Activated CD4-positive, alpha-beta T cell treated with anti-CD3 and anti-CD28 coated beads for 24 hours (primary cell): ENCODE measurements at places on chromosomes 2 and 18.
A peak's percentile ranks its signal among the peaks of the same experiment; 100 is the strongest.

- DNase-seq, result no peak
Measured at GRCh38 chr2:72211777-72212485, 64.3 kb upstream of the CYP26B1 start.

DNA sequence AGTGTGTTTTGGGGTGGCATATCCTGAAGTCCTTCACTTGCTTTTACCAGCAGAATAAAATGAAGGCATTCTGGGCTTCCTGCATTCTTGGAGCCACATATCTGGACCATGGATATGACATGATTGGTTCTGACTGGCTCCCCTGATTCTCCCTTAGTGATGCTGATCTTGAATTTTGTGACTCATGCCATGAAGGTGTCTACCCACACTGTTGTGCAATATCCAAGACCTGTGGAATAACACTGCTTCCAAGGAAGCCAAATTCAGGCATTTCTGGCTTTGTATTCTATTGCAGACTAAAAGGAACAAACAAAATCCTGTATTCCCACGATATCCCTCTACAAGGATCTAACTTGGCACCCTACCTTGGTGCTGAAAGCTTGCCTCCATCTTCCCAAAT, 125.8 kb downstream of the LYPD6B start:
- DNase-seq, result no peak

GRCh38 chr2:24049485-24050021, at the start of gene FKBP1B:
TSS of gene FKBP1B (plus strand) at chr2:24049741. CDS start at chr2:24049850, 109 bp downstream.
- DNase-seq, result no peak

DNA sequence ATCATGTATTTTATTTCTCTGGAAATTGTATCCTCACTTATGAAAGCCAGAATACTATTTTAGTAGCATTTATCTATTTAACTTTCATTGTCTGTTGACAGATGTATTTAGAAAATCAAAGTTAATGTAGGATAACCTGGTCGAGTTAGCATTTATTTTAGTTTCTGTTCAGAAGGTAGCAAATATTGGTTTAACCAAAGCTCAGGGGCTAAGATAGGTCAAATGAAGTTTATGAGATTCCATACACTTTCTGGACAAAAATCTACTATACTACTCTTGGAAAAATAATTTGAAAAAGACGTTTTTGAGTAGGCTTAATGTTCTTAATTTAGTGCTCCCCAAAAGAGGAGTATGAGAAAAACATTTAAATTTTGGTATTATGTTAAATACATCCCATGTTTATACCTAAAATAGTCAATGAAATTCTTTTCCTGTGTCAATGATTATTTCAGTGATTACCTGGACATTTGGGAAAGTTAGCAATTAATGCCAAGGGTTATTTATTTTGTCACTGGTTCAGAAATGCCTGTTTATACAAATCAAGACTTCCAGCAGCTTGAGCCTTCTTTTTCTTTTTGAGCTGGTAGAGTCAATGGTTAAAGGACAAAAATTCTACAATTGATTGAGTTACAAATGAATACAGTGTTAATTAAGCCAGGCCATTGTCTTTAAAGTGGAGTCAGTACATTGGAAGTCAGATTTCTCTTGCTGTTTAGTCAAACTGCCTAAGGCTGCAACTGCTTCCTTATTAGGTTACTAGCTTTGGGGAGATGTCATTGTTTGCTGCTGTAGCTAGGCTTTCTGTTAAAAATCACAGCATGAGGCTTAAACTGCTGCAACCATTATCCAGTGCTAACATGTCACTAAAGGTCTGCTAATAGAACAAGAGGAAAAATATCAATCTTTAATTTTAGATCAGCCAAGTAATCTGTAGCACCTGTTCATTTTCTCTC, 182.3 kb downstream of the CAMKMT start:
- DNase-seq, result no peak

DNA sequence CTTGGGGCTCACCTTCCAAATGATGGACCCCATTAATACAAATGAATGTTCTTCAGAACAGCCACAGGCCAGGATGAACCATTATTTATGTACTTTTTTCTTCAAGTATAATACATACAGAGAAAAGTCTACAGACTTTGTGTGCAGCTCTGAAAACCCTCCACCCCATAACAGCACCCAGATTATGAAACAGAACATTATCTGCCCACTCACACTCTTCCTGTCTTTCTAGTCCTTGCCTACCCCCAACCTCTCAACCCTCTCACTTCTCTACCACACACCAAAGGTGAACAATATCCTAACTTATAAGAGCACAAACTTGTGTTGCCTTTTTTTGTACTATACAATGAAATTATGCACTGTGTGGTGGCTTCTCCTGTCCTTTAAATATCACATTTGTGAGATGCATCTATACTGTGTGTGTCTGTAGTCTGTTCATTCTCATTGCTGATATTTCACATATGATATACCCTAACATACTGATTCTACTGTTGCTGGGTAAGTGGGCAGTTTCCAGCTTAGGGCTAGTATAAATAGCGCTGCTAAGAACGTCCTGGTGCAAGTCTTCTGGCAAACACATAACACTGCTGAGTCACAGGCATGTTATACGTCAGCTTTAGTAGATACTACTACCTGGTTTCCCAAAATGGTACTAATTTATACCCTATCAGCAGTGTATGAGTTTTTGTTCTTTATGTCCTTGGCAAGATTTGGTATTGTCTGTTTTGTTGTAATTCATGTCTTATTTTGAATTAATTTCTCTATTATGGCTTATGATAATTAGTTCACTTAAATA, 1.0 kb upstream of the NPHP1 start:
- DNase-seq, result no peak

DNA sequence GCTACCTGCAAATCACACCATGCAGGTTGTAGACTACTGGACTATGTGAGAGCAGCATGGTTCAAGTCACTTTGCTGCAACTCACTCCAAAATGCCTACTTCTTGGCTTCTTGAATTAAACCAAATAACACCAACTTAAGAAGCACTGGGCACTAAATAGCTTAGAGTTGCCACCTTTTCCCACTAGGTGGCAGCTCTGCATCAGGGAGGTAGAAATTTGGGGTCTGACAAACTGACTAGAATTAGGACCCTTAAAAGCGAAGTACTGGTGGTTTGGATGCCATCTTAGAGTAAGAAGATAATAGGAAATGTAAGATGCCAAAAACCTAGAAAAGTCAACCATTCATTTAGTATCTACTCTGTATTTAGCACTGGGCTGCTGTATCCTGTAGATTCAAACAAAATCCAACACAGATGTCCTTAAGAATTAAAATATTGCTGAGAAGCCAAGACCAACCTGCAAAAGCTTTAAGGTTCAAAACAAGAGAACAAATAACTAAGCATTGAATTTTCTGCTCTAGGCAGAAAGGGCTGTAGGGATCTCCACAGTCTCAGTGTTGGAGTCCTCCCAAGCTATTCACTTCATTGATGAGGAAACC, 65.5 kb downstream of the CCBE1 start:
- DNase-seq, result no peak

- DNase-seq, result no peak
Measured at GRCh38 chr2:70670626-70671025, 97.4 kb downstream of the ADD2 start.

DNA sequence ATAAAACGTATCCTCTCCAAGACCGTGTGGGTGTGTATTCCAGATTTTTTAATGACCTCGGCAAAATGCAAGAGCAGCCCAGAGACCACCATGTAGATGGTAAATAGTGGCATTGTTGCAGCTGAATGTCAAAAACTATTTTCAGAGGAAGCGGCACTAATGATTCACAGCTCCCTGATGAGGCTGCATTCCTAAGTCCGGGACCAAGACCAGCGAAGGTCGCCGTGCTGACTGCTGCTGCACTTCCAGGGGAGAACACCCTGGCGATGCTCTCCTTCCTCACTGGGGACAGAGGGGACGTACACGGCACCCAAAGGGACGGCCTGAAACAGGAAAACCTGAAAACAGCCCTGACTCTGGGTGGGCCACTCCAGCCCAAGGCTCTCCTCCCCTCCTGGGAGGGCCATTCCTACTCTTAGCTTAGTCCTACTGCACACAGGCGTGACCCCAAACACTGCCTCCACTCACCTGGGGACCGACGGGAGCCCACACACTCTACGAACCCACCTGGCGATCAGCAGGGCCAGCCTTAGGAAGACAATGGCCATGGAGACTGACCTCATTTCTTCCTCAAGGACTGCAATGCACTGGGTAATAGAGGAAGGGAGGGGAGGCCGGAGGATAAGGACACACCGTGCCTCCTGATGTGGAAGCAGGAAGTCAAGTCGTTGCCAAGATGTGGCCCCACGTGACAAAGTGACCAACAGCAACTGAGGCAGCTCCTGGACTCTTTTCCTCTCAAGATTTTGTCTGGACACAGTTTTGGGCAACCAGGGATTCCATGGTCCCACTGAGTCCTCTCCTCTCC, 82.8 kb downstream of the ZNF516 start:
- DNase-seq, result no peak

- no peak for DNase-seq
Measured at GRCh38 chr2:160551259-160551658, 57.7 kb upstream of the RBMS1 start.

DNA sequence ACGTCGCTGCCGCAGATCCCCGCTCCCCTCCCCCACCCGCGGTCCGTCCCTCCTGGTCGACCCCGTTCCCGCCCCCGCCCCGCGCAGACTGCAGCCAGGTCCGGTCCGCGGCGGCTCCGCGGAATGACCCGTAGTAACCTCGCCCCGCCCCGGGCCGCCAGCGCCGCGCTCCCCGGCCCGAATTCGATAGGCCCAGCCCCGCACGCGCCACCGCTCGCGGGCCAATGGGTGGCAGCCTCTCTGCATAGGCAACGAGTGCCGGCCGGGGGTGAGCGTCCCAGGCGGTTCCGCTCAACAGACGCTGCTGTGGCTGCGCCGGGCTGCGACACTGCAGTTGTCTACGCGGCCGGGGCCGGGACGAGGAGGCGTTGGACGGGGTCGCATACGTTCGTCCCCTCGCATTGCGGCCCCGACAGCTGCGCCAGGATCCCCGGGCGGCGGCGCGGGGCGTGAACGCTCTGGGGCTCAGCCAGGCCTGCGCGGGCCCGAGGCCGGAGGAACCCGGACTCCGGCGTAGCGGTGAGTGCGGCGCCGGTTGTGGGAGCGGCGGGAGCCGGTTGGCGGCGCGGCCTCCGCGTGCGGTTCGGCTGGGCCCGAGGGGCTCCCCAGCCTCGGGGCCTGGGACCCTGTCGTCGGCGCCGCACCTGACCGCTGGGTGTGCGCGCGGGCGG, at the start of gene ACSL3:
TSS of gene ACSL3 (plus strand) at position 297 of the 671 bp plus-strand sequence. CDS start 47,737 bp downstream, outside the sequence.
- DNase-seq, result peak; percentile 88

GRCh38 chr18:67515942-67516538, 480 bp downstream of the DSEL start:
- peak; percentile 18 for DNase-seq

- no peak for DNase-seq
Measured at GRCh38 chr2:39099870-39100728, 20.8 kb downstream of the SOS1 start.

DNA sequence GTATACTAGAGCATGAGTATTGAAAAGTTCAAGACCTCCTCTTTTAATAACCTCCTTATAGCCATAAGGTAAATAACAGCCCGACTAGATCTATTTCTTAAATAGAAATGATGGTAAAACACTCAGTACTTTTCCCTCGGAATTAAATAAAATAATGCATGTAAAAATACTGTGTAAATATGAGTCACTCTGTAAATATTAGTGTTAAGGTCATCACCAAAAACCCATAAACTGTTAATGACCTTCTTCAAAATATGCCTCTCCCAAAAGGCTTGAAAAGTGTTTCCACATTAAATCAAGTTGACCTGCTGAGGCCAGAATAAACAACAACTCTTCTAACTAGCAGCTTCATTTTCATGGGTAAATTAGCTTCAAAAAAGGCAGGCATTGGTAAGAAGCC, 25.3 kb upstream of the BZW1 start:
- DNase-seq, result no peak

GRCh38 chr2:1738163-1738562, 6.2 kb downstream of the PXDN start:
- no peak for DNase-seq

- no peak for DNase-seq
Measured at GRCh38 chr2:232731470-232731869, 34.3 kb downstream of the GIGYF2 start.

DNA sequence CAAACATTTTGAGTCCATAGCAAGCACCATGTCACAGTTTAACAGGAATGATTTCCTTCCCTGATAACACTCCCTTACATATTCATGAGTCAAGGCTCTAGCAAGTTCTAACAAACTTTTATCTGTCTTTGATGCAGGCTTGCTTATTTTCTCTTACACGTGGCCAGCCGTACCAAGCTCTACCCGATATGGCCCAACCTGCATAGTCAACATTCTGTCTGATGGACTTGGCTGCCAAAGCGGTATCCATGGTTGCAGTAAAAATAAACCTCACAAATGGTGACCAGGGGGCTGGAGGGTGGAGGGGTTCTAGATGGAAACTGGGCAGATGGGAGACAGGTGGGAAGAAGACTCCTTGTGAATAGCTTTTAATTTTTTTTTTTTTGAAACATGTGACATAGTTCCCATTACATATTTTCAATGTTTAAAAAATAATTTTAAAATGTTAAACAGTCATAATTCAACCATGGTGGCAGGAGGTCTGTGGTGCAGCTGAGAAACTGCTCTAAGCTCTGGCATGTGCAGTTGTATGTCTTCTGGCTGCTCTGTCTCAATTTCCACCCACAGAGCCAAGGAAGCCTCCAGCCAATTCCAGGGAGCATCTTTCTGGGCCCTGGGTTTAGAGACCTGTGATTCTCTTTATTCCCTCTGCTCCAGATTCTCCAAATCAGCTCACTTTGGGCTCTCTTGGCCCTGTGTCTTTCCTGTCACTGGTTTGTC, 20.7 kb upstream of the CXCR1 start:
- DNase-seq, result no peak

GRCh38 chr2:4964001-4964540, 728.1 kb upstream of the SOX11 start:
- DNase-seq, result no peak

- no peak for DNase-seq
Measured at GRCh38 chr2:97728091-97728731, 14.8 kb downstream of the ZAP70 start.

DNA sequence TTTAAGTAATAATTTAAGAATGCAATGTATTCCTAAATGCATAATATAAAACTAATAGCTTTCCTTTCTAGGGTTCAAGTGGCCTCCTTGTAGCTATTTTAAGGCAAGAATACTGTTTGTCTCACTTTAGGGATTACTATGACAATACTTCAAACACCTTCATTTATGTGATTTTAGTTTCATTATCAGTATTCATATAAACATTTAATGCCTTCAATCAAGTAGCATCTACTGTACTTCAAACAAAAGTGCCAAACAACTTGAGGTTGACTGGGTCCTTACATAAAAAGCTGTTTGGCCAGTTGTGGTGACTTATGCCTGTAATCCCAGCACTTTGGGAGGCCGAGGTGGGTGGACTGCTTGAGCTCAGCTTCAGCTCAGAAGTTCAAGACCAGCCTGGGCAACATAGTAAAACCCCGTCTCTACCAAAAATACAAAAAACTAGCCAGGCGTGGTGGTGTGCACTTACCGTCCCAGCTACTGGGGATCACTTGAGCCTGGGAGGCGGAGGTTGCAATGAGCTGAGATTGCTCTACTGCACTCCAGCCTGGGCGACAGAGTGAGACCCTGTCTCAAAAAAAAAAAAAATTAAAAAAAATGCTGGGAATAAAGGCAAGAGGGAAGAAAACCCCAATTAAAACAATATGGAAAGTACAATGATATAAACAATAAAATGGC, 9.3 kb downstream of the MEX3C start:
- no peak for DNase-seq

GRCh38 chr2:179862898-179863458, 1.6 kb upstream of the ZNF385B start:
- DNase-seq, result no peak

GRCh38 chr2:73130790-73131189, 18.0 kb upstream of the RAB11FIP5 start:
- DNase-seq, result no peak
